ENCODE measurements at places on chromosomes 4 and X.

DNA sequence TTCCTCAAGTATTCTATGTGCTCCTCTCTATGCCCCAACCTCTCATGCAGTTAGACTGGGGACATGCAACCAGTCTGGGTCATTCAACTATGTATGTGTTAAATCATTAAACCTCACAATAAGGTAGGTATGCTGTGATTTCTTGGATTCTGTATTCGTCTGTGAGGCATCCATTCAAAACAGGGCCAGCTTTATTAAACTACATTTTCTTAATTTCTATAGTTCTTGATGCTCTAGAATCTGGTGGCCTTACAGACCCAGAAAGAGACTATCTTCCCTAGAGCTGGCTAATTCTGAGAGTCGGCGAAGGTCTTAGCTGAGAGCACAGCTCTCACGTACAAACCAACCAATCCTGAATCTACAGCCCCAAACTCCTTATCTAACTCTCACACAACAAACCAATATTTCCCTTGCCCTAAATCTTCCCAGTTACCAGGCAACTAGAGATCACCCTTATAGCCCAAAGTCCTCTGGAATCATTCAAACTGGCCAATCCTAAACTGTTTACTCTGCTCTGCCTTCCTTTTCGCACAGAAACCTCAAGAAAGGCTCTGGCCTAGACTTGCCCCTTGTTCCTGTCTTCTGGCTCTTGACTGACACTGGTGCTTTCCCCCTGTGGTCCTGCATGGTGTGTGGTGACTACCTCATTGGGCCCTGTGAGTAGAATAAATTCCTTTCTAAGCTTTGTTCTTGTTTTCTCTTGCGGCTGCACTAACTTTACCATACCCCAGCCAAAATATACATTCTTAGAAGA is 203.5 kb upstream of the TET2 start:
- DNase-seq = no peak

- no peak for DNase-seq
Measured at GRCh38 chr4:40687676-40688389, 58.2 kb upstream of the RBM47 start.

- DNase-seq = no peak
Measured at GRCh38 chrX:114152801-114153200, 431.1 kb upstream of the HTR2C start.

DNA sequence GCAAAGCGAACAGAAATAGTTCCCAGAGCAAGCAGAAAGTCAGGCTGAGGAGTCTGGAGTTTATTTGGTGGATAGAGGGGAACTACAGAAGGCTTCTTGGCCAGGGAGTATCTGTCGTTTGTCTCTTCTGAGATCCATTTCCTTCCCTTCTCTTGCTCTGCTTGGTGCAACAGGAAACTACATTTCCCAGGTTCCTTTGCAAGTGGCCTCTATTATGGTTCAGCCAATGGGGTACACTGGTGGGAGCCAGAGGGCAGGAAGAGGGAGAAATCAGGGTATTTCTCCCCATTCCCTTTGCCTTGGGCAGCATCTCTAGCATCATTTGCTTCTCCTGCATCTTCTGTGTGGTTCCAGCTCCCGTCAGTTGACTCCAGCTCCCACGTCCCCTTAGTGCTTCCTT is 142.1 kb downstream of the BCOR start:
- DNase-seq = no peak

DNA sequence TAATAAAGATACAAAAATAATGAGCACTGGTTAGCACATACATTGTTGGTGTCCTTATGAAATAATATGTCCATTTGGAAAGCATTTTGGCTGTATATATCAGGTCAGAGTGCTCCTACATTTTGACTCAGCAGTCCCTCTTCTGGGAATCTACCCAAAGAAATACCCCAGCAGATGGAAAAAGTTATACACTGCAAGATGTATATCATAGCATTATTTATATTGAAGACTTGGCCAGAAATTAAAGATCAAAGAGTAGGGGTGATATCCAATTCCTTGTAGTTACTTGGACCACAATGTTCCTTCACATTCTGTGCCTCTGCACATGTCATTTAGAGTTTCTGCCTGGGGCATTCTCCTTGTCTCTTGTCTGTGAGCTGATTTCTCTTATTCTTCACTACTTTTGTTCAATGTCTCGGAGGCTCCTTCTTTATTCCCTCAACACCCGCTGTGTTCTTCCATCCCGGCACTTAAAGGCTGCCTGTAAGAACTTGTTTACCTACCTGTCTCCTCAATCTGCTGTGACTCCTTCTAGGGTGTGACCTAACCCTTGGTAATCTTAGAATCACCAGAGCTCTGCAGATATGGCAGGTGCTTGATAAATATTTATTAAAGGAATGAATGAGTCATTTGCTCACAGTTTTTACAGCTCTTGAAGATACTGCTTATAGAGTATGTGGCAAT is 3.1 kb upstream of the TSPAN5 start:
- DNase-seq = peak; percentile 63

GRCh38 chr4:117898496-117898895 is 135.8 kb upstream of the NDST3 start:
- no peak for DNase-seq

- DNase-seq = no peak
Measured at GRCh38 chr4:1410491-1411325, 4.5 kb upstream of the NKX1-1 start.

DNA sequence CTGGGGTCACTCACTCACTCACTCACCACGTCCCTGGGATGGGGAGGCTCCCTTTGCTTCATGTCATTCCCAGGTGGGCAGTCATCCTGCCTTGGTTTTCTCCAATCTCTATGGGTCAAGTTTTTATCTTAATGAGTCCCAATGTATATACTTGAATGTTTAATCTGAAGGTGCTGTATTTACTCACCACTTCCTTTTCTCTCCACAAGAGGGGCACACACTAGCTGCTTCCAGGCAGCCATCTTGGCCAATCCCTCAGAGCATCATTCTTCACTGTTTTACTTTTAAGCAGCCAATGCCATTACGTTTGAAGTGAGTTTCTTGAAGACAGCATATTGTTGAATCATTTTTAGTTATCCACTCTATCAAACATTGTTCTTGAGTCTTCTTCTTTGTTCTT is 153.4 kb upstream of the ARSJ start:
- DNase-seq = no peak

GRCh38 chrX:9355739-9356138 is 109.1 kb upstream of the TBL1X start:
- no peak for DNase-seq

GRCh38 chrX:137278825-137279224 is 245.0 kb upstream of the GPR101 start:
- no peak for DNase-seq

GRCh38 chr4:129362691-129363274 is 266.8 kb downstream of the C4orf33 start:
- peak; percentile 69 for DNase-seq

GRCh38 chr4:702618-703048 is 3.0 kb upstream of the PCGF3 start:
- DNase-seq = no peak
